Hematopoietic multipotent progenitor cell treated with erythropoietin and hydrocortisone succinate and interleukin-3 and kit ligand, for 6 days (in vitro differentiated cells): ENCODE measurements at places on chromosomes 11 and 22.

GRCh38 chr22:20549232-20549841, 41.9 kb downstream of the MED15 start:
- DNase-seq = peak; percentile 74

GRCh38 chr22:37741312-37741795, 44.5 kb downstream of the TRIOBP start:
- DNase-seq = peak; percentile 59

DNA sequence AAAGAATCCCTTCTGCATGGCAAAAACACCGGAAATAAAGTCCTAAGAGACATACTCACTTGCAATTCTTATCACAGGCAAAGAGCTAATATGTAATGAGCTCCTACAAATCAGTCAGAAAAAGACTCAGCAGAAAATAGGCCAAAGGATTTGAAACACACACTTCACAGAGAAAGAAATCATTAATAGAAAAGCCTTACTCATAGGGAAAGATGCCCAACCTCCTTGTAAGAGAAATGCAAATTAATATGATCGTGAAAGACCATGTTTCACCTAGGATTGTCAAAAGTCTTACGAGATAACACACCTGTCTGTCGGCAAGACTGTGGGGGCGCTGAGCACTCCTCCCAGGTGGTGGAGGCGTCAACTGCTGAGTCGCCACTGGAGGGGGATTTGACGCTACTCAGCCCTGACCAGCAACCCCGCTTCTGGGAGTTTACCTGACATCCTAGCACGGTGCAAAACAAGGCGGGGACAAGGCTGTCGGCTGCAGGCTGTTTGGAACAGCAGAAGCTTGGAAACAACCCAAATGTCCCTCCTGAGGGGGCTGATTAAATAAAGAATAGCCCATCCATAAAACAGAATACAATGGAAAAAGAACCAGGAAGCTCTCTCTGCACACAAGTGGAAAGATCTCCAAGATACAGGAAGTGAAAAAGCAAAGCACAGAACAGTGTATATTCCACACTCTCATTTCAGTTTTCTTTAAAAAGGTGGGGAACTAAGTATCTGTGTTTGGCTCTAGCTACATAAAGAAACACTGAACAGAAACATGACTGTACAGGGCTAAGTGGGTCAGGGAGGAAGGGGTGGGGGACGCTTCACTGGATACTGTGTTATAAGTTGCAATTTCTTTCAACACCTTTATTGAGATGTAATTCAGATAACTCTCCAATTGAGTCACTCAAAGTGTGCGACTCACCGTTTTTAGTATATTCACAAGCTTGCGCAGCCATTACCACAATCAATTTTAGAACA, 11.5 kb downstream of the CSNK1E start:
- DNase-seq = no peak

- no peak for DNase-seq
Observed at GRCh38 chr11:128865490-128865889, 1.6 kb downstream of the KCNJ1 start.

- no peak for DNase-seq
Observed at GRCh38 chr11:107731941-107732688, 20.3 kb upstream of the SLN start.

DNA sequence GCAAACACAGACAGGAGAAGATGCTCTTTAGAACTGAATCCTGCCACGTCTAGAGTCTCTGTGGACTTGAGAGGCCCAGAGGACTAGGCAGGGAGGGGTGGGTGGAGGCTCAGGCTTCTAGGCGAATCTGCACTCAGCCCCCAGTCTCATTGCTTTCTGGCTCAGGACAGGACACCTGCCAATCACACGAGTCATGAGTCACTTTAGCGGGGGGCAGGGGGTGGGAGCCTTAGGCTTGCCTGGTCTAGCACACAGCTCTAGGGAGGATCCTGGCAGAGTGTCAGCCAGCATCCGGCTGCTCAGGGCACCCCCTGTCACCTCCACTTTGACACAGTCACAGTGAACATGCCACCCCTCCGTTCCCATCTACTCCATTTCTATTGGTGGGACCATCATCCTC, 167.7 kb downstream of the CEP164 start:
- no peak for DNase-seq

DNA sequence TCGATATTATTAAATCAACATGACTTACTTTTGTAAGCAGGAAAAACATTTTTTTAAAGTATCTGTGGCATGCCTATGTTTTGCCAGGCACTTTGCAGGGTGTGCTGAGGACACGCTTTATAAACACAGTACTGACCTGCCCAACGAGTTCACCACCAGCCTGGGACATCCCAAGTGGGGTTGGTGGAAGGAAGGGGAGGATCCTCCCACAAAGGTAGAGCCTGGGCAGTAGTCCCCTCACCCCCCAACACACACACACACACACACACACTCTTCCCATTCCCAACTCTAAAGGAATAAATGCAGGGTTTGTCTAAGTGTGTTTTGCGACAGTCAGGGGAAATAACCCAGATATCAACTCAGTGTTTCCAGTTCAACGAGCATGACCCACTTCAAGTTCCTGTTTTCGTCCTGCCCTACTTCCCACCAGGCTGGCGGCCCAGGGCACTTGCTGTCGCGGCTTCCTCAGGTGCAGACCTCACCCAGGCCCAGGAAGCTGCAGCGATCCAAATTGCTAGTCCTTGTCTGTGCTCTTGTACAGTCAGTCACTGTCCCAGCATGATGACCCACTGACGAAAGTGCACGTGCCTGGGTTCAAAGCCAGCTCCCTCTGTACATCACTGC, 3.1 kb downstream of the CERK start:
- DNase-seq = peak; percentile 48

DNA sequence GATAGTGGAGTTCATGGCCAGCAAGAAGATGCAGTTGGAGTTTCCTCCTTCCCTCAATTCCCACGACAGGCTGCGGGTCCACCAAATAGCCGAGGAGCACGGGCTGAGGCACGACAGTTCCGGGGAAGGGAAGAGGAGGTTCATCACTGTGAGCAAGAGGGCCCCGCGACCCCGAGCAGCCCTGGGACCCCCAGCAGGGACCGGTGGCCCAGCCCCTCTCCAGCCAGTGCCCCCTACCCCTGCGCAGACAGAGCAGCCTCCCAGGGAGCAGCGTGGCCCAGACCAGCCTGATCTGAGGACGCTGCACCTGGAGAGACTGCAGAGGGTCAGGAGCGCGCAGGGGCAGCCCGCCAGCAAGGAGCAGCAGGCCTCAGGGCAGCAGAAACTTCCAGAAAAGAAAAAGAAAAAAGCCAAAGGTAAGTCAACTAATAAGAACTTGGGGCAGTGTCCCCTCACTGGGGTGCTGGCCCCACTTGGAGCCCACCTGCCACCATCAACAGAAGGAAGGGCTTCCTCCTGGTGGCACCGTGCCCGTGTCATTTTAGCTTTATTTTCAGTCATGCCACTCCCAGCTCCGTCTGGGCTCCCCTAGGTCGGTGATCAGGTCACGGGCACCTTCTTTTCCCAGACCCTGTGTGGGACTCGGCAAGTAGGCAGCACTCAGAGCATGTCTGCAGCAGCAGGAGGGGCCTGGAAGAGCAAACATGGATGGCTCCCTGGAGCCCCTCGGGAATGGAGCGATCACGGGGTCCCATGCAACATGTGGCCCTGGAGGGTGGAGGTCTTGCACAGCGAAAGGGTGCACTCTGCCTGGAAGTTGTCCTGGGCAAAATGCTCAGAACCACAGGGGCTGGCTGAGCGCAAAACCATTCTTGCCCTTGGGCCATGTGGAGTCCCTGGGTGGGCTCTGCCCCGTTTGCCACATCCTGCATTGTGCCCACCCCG, 33.3 kb downstream of the IGHMBP2 start:
- DNase-seq = no peak

DNA sequence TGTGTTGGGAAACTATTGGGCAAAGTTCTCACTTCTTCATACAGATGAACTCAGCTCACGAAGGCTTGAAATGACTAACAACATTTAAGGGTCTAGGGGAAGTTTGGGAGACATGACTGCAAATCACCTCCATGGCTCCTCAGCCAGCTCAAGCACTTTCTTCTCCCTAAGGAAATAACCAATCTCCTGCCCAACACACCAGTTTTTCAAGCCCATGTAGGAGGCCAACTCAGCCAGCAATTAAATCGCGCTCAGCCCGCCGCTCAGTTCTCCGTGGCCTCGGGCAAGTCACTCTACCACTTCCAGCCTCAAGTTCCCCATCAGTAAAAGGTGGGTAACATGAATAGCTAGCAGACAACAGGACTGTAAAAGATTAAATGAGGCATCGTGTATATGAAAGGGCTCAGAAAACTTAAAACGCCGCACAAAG, 796 bp downstream of the POLDIP3 start:
- DNase-seq = peak; percentile 49

DNA sequence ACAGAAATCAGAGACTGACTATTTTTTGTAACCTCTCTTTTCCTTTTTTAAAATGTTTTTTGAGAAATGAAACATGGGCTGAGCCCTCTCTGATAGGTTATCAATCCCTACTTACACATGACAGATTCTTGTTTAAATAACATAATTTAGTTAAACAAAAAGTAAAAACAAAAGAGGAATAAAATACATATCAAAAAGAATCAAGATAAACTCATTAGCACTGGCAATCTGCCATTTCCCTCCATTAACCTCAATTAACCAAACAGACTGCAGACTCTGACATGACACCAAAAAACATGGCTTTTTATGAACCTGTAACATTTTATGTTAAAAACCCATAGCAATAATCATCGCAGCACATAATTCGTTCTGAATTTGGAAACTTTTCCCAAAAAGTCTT, 284.4 kb upstream of the MTNR1B start:
- DNase-seq = no peak
